ENCODE measurements at places on chromosomes 2 and 18. TPM values are rescaled to one million over a fixed set of nuclear protein-coding genes. Genes with fewer than 3 reads are reported as not detected.

ERICH2 gene
- not detected for total RNA-seq

ABHD1 gene
- total RNA-seq: under 0.01 TPM

PROKR1 gene
- not detected for total RNA-seq

LHCGR gene
- not detected for total RNA-seq

CPO gene
- total RNA-seq: not detected

IL1F10 gene
- not detected for total RNA-seq

IL18R1 gene
- 3.7 TPM for total RNA-seq

ZNF514 gene
- 6.9 TPM for total RNA-seq

ACADL gene
- total RNA-seq: not detected

LYPD6 gene
- total RNA-seq: 1.8 TPM

CRYBA2 gene
- total RNA-seq: not detected

UGT1A6 gene
- not detected for total RNA-seq

TGFA gene
- 0.38 TPM for total RNA-seq

GAL3ST2 gene
- total RNA-seq: not detected

ERFE gene
- 0.66 TPM for total RNA-seq

SNRPD1 gene
- total RNA-seq: 35.1 TPM

DHRS9 gene
- total RNA-seq: 17.0 TPM

SCN9A gene
- 1.2 TPM for total RNA-seq

CHN1 gene
- 14.5 TPM for total RNA-seq

INPP1 gene
- total RNA-seq: 16.1 TPM

GPR45 gene
- total RNA-seq: not detected

B4GALT6 gene
- total RNA-seq: 4.8 TPM

RBFA gene
- total RNA-seq: 34.3 TPM

WDR75 gene
- 54.9 TPM for total RNA-seq

NYAP2 gene
- not detected for total RNA-seq

AGAP1 gene
- 9.0 TPM for total RNA-seq

NT5C1B gene
- not detected for total RNA-seq

KCNJ13 gene
- total RNA-seq: not detected

ANO7 gene
- 0.45 TPM for total RNA-seq

CMPK2 gene
- 1.5 TPM for total RNA-seq

SH2D6 gene
- 0.28 TPM for total RNA-seq

TTC39C gene
- total RNA-seq: 3.4 TPM

DCDC2C gene
- not detected for total RNA-seq

CXCR1 gene
- total RNA-seq: not detected

SPATA3 gene
- total RNA-seq: not detected

SPIRE1 gene
- total RNA-seq: 23.2 TPM

NTSR2 gene
- not detected for total RNA-seq

ST6GAL2 gene
- 0.09 TPM for total RNA-seq

Measured in endothelial cell of coronary artery (primary cell).